ENCODE measurements at places on chromosomes 1 and 21.

GRCh38 chr21:33481314-33481943 lies 1.7 kb upstream of the TMEM50B start:
- DNase-seq = no peak

GRCh38 chr1:182652933-182653332 lies 31.5 kb downstream of the RGS8 start:
- DNase-seq = no peak

DNA sequence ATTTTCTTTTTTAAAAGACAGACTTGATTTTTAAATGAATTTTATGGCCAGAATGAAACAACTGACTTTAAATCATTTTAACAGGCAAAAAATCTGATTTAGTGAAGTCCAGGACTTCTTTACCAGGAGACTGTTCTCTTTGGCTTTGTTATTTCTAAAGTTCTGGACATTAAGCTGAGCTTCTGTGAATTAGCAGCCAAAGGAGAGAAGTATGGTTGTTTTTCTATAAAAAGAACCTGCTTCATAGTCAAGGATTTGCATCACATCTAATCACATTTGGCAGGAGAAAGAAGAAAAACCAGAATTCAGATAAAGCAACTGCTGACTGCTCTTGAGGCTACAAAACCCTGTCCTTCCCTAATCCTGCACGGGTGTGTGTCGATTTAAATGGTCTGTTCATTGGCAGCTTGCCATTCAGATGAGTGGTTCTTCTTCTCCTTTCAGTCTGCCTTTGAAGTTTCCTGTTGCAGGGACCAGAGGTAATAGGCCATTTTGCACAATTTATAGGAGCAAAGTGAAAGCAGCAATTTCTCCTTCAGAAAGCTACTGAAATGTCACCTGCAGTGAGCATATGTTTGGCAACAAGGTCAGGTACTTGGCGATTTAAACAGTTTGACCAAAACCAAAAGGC lies 215.4 kb downstream of the OLFM3 start:
- DNase-seq = peak; percentile 16

GRCh38 chr1:86357796-86358195 lies 38.3 kb downstream of the ODF2L start:
- DNase-seq = no peak

- no peak for DNase-seq
Measured at GRCh38 chr1:229478852-229479251, 29.3 kb downstream of the NUP133 start.

GRCh38 chr1:32761253-32761877 lies 55.8 kb downstream of the YARS1 start:
- DNase-seq = no peak

DNA sequence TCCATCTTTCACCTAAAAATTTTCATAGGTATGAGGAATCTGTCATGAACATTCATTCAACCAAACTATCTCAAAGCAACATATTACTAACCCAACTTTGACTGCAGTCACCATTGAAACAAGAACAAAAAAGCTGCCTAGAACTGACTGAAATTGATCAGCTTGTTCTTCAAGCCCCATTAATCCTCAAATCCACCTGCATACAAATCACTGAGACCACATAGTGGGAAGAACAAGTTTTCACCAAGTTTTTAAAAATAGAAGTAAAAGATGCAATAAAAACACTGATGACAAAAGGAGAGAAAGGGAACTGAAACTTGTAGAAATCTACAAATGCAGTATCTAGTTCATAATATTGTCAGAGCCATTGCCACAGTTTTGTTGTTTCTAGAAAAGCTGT lies 6.1 kb downstream of the SORT1 start:
- DNase-seq = no peak

- no peak for DNase-seq
Measured at GRCh38 chr1:23558872-23559135, 497 bp downstream of the ID3 start.

GRCh38 chr1:227921461-227922185 lies 26.1 kb downstream of the WNT9A start:
- no peak for DNase-seq

GRCh38 chr21:31802331-31802730 lies 70.4 kb upstream of the SCAF4 start:
- DNase-seq = no peak

DNA sequence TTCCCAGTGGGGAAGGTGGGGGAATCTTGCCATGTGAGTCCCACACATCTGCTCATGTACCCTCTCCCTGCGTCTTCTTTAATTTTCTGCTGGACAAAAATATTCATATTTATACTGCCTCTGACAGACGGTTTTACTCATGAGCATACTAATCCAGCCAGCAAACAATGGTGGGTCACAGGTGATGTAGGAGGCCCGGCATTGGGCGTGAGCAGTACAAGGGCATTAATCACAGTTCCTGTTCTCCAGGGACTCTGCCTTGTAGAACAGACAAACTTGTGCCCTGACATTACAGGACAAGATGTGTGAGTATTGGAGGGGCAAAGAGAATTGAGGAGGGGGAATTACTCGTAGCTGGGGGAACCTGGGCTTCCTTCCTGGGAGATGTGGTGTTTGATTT lies 25.0 kb downstream of the MTARC1 start:
- no peak for DNase-seq

GRCh38 chr1:110676970-110677369 lies 2.2 kb upstream of the KCNA3 start:
- DNase-seq = no peak

GRCh38 chr1:158793604-158794003 lies 12.6 kb upstream of the OR6N2 start:
- DNase-seq = no peak

DNA sequence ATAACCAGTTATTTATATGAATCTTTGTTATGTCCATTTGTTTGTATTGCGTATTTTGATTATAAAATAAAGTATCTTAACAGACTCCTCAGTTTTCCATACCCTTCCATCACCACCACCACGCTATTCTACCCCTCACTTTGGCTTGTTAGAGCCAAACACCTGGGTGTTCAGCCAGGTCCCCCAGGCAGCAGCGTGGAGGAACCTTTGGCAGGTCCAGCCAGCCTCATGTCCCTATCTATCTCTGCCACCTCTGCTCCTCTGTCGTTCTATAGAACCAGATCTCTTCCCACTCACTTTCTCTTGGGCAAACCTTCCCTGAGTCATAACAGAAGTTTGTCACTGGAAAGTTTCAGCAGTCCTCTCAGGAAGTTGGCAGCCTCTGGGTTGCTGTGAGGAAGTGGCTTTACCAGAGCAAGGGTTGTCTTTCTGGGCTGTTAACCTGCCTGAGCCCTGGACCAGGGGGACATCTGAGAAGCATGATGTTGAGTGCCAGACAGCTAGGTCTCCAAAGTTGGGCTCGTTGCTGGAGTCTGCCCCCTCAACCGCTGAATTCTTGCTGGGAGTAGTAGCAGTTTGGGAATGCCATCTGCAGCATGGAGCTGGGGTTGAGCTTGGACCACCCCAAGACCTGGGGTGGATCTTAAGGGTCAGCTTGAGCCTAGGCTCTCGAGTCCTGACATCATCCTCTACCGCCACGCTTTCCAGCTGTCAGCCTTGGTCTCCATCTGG lies 996 bp upstream of the SH3BGRL3 start:
- peak; percentile 79 for DNase-seq

GRCh38 chr1:172071746-172072145 lies 230.4 kb downstream of the DNM3 start:
- DNase-seq = no peak

- DNase-seq = no peak
Measured at GRCh38 chr21:42058631-42059111, 12.4 kb upstream of the UMODL1 start.

DNA sequence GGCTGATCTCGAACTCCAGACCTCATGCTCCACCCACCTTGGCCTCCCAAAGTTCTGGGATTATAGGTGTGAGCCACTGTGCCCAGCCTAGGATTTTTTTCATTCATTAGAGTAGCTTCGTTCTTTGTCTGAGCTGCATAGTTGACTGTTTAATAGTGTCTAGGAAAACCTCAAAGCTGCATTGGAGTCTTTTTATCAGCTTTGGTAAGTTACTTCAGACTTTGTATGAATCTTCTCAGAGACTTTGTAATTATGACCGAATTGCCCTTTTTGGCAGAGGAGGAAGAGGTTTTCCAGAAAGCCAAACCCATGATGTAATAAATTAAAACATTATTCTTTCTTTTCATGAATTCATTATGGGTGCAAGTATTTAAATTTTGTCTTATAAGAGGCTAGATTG lies 5.1 kb downstream of the DNAJB4 start:
- DNase-seq = no peak

GRCh38 chr1:61670445-61670844 lies 54.5 kb downstream of the TM2D1 start:
- no peak for DNase-seq

DNA sequence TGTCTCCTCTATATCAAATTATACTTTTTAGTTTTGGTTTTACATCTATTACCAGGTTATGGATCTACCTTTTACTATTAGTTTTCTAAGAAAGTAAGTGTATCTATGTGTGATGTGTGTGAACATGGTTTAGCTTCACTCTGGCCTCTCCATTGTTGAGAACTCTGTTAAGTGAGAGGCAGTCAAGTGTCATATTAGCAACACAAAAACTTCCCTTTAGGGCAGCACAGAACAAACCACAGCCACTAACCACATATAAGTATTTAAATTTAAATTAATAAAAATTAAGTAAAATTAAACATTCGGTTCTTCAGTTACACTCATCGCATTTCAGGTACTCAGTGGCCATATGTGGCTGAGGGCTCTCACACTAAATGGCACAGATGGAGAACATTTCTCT lies 96.6 kb downstream of the DPYD start:
- DNase-seq = no peak

- DNase-seq = no peak
Measured at GRCh38 chr1:182092336-182092735, 30.8 kb upstream of the ZNF648 start.

DNA sequence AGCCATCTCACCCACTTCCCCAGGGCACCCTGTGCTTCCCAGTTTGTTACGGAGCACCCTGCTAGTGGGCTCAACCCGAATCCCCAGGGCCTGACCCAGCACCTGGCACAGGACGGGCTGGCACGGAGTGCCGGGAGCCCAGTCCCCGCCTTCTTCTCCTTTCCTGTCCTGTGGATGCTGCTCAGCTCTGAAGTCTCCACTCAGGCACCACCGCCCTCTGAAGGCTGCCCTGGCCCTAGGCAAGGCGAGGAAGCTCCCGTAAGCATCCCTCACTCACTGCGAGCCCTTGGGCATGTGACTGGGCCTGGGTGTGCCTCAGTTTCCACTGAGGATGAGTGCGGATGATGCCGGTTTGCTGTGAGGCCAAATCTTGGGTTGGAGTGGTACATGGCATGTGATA lies 21.8 kb downstream of the SLC1A7 start:
- DNase-seq = no peak

DNA sequence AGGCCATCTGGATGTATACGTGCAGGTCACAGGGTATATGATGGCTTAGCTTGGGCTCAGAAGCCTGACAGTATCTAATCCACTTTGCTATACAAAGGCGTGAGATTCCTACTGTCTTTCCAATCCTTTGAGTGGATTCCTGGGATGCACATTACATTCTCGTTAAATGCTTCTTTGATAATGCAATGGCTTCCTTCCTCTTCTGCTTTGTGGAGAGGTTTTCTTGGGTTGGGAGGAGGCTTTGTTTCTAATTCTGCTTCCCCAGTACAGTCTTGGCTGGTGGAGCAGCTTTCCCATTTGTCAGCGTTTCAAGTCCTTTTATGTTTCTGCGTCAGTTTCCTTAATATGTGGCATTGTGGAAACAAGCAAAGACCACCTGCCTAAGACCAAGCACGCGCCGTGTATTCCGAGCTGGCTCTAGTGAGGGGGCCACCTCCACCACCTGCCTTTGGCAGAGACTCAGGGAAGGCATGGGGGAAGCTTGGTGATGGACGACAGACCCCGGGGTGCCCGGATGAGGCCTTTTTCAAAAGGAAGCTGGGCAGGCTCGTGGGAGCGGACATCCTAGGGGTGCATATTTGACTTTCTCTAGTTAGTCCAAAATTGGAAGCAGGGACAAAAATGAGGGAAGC lies 72.7 kb downstream of the WDR4 start:
- peak; percentile 53 for DNase-seq

- DNase-seq = no peak
Measured at GRCh38 chr1:160096274-160097116, 1.9 kb downstream of the IGSF8 start.

GRCh38 chr1:14603645-14604044 lies 5.2 kb downstream of the KAZN start:
- no peak for DNase-seq

- DNase-seq = no peak
Measured at GRCh38 chr1:35864813-35865212, 18.2 kb upstream of the AGO1 start.

DNA sequence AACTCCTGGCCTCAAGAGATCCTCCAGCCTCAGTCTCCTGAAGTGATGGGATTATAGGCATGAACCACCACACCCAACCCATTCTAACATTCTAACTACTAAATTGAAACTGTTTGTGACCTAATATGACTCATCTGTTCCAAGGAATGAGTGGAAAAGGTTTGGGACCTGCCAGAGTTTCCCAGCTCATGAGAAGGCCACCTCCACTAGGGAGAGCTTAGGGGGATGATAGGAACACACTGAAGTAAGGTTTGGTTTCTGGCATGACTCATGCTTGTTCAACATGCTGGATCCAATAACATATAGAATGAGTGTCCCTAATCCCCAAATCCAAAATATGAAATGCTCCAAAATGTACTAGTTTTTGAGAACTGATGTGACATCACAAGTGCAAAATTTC lies 18.9 kb upstream of the SCAF4 start:
- no peak for DNase-seq

GRCh38 chr1:71054791-71055190 lies 7.2 kb upstream of the PTGER3 start:
- no peak for DNase-seq

GRCh38 chr1:78095593-78095992 lies 49.8 kb downstream of the GIPC2 start:
- DNase-seq = no peak

DNA sequence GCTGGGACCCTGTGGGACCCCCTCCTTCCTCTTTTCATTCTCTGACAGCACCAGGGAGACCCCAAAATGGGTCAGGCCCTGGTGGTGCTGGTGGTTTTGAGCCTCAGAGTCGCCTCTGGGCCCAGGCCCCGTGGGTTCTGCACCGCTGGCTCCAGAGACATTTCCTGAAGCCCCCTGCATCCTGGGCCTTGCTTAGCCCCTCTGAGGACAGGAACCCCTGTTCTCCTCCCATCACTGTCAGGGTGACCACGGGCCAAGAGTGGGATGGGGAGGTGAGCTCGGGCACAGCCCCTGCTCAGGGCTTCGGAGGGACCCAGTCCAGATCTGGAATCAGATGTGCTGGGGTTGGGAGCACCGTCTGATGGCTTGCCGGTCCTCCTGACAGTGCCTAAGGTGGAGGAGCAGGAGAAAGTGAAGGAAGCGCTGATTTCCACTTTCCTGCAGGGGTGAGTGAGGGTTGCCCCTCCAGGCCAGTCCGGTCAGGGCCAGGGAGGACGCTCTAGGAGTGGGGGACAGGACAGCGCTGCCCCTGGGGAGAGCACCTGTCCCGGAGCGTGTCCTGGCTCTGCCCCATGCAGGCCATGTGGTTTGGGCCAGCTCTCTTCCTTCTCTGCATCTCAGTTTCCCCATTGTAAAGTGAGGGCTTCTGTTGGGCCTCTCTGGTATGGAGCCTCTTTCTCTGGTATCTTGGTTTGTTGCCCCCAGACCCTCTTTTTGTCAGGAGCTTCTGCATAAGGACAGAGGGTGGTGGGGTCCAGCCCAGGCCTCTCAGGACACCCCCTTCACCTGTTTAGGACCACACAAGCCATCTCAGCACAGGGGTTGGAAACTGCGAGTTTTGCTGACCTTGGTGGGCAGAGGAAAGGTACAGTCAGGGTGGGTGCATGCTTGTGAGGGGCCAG lies 71.0 kb downstream of the TRIM11 start:
- DNase-seq = no peak

GRCh38 chr21:31335957-31336738 lies 7.9 kb downstream of the TIAM1 start:
- no peak for DNase-seq
